ENCODE measurements at places on chromosomes 12 and 14.

DNA sequence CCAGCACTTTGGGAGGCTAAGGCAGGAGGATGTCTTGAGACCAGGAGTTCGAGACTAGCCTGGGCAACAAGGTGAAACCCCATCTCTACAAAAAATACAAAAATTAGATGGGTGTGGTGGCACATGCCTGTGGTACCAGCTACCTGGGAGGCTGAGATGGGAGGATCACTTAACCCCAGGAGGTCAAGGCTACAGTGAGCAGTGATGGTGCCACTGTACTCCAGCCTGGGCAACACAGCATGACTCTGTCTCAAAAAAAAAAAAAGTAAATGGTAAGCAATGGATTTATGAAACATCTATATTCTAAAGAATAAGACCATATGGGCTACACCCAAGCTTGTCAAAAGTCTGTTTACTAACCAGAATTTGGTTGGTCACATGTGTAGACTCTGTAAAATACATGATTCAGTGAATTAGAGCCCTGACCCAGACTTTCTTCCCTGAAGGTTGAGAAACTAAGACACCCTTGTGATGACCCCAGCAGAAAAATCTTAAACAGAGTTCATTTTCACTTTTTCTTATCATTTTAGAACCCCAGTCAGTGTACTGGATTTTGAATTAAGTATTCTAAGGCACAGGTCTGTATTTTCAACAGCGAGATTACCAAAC is 12.1 kb downstream of the FGD6 start:
- no peak for DNase-seq

DNA sequence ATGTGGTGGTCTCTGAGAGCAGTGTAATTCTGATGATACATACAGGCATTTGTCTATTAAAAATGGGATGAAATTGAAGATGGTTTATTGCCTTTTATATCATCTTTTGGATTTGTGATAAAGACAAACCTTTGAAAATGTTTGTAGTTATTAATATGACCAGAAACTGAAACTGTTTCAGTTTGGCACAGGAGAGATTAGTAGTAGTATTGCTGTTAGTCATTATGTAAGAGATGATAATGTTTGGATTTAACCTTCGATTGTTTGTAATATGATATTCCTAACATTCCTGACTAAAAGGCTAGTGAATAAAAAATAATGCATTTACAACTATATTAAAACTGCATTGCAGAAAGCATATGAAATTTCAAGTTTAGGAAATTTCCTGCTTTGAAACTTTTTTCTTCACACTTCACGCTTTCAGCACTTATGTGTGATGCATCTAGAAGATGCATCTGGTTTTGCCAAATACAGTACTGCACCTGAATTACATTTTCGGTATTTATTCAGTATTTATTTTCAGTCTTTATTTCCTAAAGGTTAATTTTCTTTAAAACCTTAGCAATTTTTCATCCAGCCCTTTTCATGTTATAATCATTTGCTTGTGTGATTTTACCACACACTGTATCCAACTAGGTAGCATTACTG is 25.5 kb downstream of the ADIPOR2 start:
- DNase-seq: no peak

DNA sequence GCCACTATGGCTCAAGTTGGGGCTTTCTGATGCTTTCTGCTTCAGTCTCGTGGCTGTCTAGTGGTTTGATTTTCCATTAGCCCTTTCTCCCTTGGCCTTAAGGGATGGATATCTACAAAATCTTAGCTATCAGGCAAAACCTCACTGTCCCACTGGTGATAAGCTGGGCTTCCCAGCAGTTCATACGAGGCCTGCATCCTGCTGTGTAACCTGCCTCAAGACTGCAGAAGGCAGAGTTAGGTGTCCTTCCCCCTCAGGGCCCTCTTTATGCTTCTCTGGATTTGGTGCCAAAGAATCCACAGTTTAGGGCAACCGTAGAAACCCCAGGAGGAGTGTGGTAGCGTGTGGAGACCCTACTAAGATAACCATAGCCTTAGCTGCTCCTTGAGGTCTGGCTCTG is 38.9 kb downstream of the ETV6 start:
- DNase-seq: no peak

- no peak for DNase-seq
These were observed 374.2 kb downstream of the NAV3 start for GRCh38 chr12:78204926-78205325.

DNA sequence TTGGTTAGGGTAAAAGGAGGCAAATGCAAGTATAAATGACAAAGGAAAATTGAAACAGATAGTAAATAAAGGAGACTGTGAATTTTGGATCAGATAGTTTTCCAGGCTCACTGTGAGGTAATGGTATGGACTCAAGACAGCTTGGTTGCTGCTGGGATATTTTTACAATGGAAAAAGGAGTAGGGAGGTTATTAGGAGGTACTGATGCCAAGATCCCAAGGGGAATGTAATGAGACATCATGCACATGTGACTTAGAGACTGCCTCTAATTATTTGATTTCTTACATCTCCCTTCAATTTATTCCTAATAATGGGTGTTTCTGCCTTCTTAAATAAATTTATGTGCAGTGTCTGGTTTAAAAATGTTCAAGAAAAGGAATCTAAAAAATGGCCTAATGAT is 56.9 kb downstream of the TAOK3 start:
- no peak for DNase-seq

Data from NCI-H2081 treated with DMSO at 0.1 percent for 48 hours (cell line).